ENCODE measurements at places on chromosomes 2 and 18.
A peak's percentile ranks its signal among the peaks of the same experiment; 100 is the strongest.

DNA sequence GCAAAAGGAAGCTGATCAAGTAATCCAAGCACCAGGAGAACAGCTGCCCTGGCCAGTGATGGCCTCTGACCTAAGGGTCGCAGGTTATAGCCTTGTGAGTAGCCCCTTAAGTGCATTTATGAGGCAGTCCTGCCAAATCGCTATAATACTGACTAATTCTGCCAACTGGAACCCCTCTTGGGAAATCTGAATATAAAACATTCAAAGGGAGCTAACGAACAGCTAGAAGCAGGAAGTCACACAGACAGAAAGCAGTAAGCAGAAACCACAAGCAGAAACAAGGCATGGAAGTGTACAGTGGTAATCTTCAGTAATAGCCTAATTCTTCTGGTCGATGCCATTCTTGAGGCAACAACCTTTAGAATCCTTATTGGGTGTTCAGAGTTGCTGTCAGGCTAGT is 521.3 kb downstream of the METTL4 start:
- DNase-seq: no peak

GRCh38 chr2:15662579-15662978 is 70.9 kb downstream of the DDX1 start:
- DNase-seq: no peak

GRCh38 chr2:74548900-74549826 is 4.6 kb downstream of the LOXL3 start:
- peak; percentile 14 for DNase-seq

- DNase-seq: peak; percentile 19
Measured at GRCh38 chr2:148888003-148888501, 13.0 kb downstream of the KIF5C start.

DNA sequence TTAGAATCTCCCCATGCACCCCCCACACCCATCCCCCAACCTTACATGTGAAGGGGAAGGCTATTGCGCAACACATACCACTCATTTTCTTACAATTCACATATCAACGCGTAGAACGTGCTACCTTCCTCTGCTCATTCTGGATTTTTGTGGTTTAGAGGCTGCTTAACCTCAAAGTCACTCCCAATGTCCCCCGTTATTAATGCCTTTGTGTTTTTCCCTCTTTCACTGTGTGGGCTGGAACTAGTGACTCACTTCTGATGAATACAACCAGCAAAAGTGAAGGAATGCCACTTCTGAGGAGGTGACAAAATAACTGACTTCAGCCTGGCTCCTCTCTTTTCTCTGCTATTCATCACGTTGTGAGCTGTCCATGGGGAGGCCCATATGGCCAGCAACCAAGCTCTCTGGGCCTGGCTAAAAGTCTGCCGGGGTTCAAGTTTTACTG is 342.5 kb upstream of the NXPH2 start:
- DNase-seq: no peak

DNA sequence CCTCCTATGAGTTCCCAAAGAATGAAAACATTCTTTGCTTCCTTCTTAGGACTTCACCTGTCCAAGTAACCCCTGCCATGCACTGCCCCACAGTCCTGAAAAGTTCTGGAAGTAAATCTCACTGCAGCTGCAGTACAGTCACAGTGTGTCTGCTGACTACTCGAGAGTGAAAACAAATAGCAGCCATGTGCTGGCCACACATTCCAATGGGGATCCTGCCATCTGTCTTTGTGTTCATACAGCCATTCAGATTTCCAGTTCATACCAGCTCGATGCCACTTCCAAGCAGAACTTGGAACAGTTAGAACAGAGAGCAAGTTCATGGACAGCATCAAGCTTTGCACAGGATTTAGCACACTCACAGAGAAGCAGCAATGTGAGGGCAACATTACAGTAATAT is 629.9 kb upstream of the ACVR2A start:
- no peak for DNase-seq

- DNase-seq: peak; percentile 52
Measured at GRCh38 chr2:96325884-96326255, 753 bp downstream of the ITPRIPL1 start.

DNA sequence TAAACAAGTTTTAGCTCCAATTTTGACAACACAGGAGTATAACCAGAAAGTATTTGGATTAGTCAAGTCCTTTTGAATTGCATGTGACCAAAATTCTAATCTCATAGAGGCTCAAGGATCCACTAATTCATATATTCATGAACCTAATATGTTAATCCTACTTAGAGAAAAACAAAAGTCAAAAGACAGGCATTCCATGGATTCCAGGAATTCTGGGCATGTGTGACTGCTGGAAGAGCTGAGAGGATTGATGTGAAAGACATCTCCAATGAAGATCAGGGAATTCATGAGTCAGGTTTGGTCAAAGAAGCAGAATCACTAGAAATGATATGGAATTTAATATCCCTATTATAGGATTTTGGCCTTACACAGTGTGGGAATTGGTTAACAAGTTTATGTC is 1494.6 kb upstream of the DDX18 start:
- no peak for DNase-seq

DNA sequence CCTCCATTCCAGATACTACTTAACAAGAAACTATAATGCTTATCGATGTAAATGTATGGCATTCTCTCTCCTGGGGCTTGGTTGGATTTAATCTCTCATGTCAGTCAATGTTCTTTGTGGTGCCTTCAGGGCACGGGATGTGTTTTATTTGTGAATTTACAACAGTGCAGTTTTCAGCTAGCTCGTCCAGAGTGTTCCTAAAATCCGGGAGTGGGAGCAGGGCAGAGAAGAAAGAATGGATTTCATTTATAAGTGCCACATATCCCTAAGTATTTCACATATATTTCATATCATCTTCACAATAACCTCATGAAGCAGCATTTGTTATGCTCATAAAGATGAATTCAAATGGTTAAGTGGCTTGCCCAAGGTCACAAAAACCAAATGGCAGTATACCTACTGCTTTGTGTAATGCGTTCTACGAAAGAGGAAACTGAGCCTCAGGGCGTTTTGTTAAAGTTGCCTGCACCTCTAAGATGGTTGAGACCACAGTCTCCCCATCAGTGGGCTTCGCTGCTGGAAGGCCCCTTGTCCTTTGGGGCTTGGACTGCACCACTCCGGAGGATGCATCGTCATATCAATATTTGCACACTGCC is 134.7 kb upstream of the MGAT5 start:
- DNase-seq: no peak

DNA sequence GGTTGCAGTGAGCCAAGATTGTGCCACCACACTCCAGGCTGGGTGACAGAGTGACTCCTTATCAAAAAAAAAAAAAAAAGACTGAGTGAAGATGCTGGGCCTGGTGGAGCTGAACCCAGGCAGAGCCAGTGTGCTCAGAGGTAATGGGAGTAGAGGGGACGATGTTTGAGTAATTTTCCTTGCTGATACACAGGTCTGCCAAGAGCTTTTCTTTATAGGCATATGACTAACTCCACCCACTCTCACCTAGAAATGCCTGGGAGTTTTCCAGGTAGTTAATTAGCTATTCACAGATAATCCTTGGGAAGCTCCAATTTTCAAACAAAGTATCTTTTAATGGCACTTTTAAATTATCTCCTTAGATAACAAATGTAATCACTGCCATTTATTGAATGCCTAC is 33.4 kb upstream of the ACSL3 start:
- no peak for DNase-seq

DNA sequence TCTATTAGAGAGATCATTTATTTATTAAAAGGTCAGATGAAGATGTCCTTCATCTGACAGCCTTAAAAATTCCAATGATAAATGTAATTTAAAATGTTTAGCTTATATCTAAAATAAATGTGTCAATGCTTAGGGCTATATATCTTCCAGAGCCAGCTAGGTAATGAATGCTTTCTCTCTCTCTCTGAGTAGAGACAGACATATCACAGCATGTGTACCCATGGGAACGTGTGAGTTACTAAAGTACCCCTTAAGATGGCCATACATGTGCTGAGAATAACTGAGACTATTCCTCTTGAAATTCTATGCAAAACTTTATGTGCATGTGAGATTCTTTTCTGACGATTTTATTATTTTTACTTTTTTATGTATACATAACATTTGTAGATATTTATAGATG is 420.9 kb upstream of the ST6GAL2 start:
- DNase-seq: no peak

DNA sequence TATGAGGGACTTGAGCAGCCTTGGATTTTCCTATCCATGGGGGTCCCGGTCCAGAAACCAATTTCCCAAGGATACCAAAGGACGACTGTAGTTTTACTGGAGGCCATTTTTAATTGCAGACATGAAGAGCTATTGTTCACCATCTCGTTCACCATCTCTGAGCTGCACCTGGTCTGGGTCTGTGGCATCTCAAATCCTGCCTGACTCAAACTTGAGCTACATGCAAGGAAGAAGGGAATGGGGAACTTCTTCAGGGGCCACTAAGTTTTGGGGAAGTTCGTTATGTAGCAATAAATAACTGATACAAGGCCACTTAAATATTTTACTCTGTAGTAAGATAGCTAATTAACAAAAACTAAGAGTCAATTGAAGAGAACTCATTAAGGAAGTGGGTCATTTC is 2.1 kb upstream of the SMCHD1 start:
- no peak for DNase-seq

- peak; percentile 53 for DNase-seq
Measured at GRCh38 chr2:151410485-151410834, 758 bp downstream of the RIF1 start.

DNA sequence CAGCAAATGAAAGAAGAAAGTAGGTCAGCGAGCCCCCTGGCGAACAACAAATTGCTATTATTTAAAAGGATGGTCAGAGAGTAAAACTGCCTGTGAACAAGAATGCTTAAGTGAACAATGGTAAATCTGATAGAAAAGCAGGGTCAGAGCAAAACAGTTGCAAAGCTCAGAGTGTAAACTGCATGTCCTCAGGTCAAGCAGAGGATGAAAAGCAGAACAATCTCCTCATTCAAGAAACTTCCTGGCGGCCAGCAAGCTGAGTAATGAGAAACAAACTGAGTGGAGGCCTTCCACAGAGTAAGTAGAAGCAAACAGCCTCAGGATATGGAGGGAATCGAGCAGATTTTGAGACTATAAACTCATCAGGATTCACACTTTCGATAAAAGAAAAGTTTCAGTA is 117.9 kb downstream of the PPP1R1C start:
- DNase-seq: no peak

DNA sequence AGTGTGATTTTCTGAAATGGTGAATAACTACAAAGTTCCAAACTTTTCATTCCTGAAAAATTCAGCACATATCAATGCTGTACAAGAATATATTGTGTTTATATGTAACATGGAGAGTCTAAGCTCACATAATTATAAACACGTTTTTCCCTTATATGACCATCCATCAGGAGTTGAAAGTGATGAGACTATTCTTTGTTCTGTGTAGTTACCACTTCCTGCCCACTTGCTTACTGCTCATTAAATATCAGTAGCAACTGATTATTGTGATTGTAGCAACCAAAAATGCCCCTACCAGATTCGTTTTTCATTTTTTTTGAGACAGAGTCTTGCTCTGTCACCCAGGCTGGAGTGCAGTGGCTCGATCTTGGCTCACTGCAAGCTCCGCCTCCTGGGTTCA is 30.8 kb downstream of the OTX1 start:
- no peak for DNase-seq

- DNase-seq: peak; percentile 63
Measured at GRCh38 chr2:197209742-197210408, 100.7 kb downstream of the ANKRD44 start.

- no peak for DNase-seq
Measured at GRCh38 chr2:201220102-201220570, 37.2 kb downstream of the CASP10 start.

- DNase-seq: no peak
Measured at GRCh38 chr2:10658041-10658913, 31.5 kb downstream of the NOL10 start.

GRCh38 chr2:207258263-207258991 is 92.7 kb upstream of the KLF7 start:
- no peak for DNase-seq

- no peak for DNase-seq
Measured at GRCh38 chr2:86223140-86223926, 24.1 kb downstream of the MRPL35 start.

DNA sequence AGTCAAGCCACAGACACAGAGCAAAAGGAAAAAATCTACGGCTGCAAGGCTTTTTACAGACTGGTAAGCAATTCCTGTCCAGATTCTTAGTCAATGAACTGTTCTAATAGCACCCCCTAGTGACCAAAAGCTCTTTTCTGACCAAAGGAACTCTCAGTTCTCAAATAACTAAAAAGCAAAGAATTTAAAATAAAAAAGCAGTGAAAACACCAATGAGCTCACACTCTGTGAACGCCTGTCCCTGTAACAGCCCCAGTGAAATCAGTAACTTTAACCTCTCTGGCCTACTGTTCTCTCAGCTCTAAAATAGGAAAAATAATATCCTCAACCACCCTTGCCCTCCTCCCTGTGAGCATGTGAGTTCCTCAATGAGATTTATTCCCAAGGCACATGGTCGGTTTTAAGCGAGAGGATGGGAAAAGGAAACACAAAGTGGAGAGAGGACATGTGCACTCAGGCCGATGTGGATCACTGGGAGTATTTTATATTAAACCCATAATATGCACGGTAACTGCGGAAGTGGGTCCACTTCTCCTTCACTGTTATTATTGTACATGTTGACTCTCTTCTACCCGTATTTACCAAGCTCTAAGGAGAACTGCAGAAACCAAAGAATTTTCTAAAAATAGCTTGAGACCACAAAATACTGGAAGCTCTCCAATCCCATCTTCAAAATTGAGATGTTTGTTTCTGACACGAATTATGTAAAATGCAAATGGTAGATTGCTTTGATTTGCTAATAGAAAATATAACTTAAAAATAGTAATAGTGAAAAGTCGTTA is 128.5 kb downstream of the STK39 start:
- DNase-seq: no peak

DNA sequence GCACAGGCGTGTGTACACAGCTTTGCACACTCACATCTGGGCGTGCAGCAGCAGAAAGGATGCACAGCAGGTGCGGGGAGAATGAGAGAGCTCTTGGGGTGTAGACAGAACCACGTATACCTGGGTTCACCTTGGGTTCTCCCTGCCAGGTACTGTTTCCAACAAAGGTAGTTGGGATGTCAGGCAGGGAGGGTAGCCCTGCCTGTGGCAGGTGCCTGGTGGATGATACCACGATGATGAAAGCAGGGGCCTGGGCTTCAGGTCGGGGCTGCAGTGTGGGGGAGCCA is 6.5 kb upstream of the ARID5A start:
- DNase-seq: no peak

DNA sequence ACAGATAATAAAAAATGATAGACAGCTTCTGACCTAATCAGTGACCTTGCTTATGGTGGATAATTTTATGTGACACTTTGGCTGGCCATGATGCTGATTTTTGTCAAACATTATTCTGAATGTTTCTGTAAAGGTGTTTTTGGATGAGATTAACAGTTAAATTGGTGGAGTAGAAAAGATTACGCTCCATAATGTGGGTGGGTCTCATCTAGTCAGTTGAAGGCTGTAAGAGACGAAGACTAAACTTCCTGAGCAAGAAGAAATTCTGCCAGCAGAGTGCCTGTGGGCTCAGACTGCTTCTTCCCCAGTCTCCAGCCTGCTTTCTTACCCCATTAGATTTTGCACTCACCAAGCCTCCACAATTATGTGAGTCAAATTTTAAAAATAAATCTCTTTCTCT is 214.9 kb upstream of the ITGA4 start:
- no peak for DNase-seq

All from activated naive CD4-positive, alpha-beta T cell treated with Interleukin-2 at 50 U/mL for 16 hours (primary cell).